ENCODE measurements at places on chromosomes 2 and 18.

GRCh38 chr2:224932522-224932921, 109.7 kb downstream of the DOCK10 start:
- DNase-seq, result no peak

GRCh38 chr2:151029406-151030157, 232.1 kb downstream of the RBM43 start:
- DNase-seq, result no peak

GRCh38 chr2:217638031-217638430, 364.8 kb downstream of the TNS1 start:
- no peak for DNase-seq

GRCh38 chr2:75844651-75845050, 133.9 kb upstream of the GCFC2 start:
- DNase-seq, result no peak

DNA sequence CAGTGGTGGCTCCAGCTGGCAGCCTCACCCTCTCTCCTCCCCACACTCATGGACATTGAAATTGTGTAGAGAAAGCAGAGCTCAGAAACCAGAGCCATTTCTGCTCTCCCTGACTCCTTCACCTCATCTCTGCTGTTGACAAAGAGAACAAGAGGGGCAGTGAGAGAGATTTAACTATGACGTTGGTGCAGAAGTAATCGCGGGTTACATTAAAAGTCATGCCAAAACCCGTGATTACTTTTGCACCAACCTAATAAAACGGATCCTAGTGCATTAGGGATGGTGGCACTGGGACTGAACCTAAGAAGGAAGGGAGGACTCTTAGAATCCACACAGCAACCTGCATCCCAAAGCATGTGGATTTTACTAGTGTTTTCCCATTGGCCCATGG, 113.3 kb upstream of the CDC42EP3 start:
- DNase-seq, result no peak

Measured in inflammatory macrophage treated with lipopolysaccharide for 1 hour (primary cell).